Regular cardiac myocyte (primary cell): ENCODE measurements at places on chromosomes 1 and 21. TPM values are rescaled to one million over a fixed set of nuclear protein-coding genes. Genes with fewer than 3 reads are reported as not detected.

PADI2 gene
- 0.19 and 0.56 TPM in 2 replicates for total RNA-seq

OLIG2 gene
- not detected in 2 replicates for total RNA-seq

TRPM2 gene
- total RNA-seq: 0.28 TPM in 1 of 2 replicates, not detected in the other

PGM1 gene
- 70.2 and 119 TPM in 2 replicates for total RNA-seq

EPHA8 gene
- not detected in 2 replicates for total RNA-seq

C1orf21 gene
- 21.7 and 29.9 TPM in 2 replicates for total RNA-seq

ADAM15 gene
- 66.8 and 66.9 TPM in 2 replicates for total RNA-seq

HNRNPCL4 gene
- not detected in 2 replicates for total RNA-seq

BARHL2 gene
- total RNA-seq: not detected in 2 replicates

HSPA13 gene
- total RNA-seq: 90.3 and 93.9 TPM in 2 replicates

HAPLN2 gene
- not detected in 2 replicates for total RNA-seq

HIVEP3 gene
- total RNA-seq: 1.5 and 2.0 TPM in 2 replicates

MFN2 gene
- total RNA-seq: 51.6 and 92.6 TPM in 2 replicates

ZNF683 gene
- total RNA-seq: not detected in 2 replicates

NBPF4 gene
- total RNA-seq: not detected in 2 replicates

EPS15 gene
- total RNA-seq: 46.8 and 84.8 TPM in 2 replicates

ALX3 gene
- not detected in 2 replicates for total RNA-seq

LMX1A gene
- not detected in 2 replicates for total RNA-seq

GMEB1 gene
- 8.7 and 14.8 TPM in 2 replicates for total RNA-seq

KRTAP20-3 gene
- not detected in 2 replicates for total RNA-seq

KCNJ6 gene
- under 0.01 and 0.56 TPM in 2 replicates for total RNA-seq

RBM8A gene
- 80.6 and 212 TPM in 2 replicates for total RNA-seq

FAAP20 gene
- 19.6 and 21.7 TPM in 2 replicates for total RNA-seq

OR2L5 gene
- not detected in 2 replicates for total RNA-seq

NECTIN4 gene
- 0.19 and 0.56 TPM in 2 replicates for total RNA-seq

TDRD10 gene
- total RNA-seq: 0.28 TPM in 1 of 2 replicates, not detected in the other

SLC30A10 gene
- total RNA-seq: not detected in 2 replicates

FCGR3A gene
- not detected in 2 replicates for total RNA-seq

SMCP gene
- total RNA-seq: not detected in 2 replicates

SLC45A1 gene
- total RNA-seq: 1.2 and 1.4 TPM in 2 replicates

HPCAL4 gene
- total RNA-seq: under 0.01 TPM in 1 of 2 replicates, not detected in the other

IL22RA1 gene
- total RNA-seq: not detected in 2 replicates

ITGB2 gene
- total RNA-seq: 0.38 and 0.56 TPM in 2 replicates

GPATCH3 gene
- 6.5 and 10.2 TPM in 2 replicates for total RNA-seq

OR14K1 gene
- not detected in 2 replicates for total RNA-seq

DENND2C gene
- total RNA-seq: 1.5 and 3.7 TPM in 2 replicates

MROH9 gene
- 0.38 and 0.85 TPM in 2 replicates for total RNA-seq

CRTC2 gene
- 1.9 and 2.8 TPM in 2 replicates for total RNA-seq

FCGR1A gene
- total RNA-seq: 0.19 TPM in 1 of 2 replicates, not detected in the other

CD1E gene
- total RNA-seq: not detected in 2 replicates

KCNAB2 gene
- 1.9 and 2.0 TPM in 2 replicates for total RNA-seq

CNKSR1 gene
- total RNA-seq: 0.19 and 0.85 TPM in 2 replicates

OR2T2 gene
- not detected in 2 replicates for total RNA-seq

COQ8A gene
- 5.9 and 13.5 TPM in 2 replicates for total RNA-seq

TIAM1 gene
- total RNA-seq: 7.3 and 10.4 TPM in 2 replicates

ADORA1 gene
- 0.38 and 2.0 TPM in 2 replicates for total RNA-seq

STK40 gene
- 7.6 and 18.6 TPM in 2 replicates for total RNA-seq

DEPDC1 gene
- 4.2 and 64.8 TPM in 2 replicates for total RNA-seq

OR2L2 gene
- not detected in 2 replicates for total RNA-seq
